ENCODE measurements at places on chromosomes 12 and 14.

- no peak for DNase-seq
These were observed 12.1 kb downstream of the SYNE3 start for GRCh38 chr14:95504135-95505029.

- DNase-seq: no peak
These were observed 152.4 kb upstream of the TMCC3 start for GRCh38 chr12:94802796-94803195.

DNA sequence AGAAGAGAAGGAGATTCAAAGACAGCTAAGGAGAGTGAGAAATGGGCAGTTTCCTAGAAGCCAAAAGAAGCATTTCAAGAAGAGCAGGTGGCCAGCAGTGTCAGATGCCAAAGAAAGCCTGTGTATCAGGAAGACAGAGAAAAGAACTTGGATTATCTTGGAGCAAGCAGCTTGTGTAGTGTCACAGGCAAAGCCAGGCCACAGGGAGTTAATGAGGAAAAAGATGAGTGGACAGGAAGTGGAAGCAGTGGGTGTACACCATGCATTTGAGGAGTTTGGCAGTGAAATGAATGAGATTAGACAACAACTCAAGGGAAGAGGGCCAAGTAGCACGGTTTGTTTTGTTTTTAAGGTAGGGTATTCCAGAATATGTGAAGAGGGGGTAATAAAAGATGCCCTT lies 5.6 kb upstream of the MYH7 start:
- DNase-seq: no peak

DNA sequence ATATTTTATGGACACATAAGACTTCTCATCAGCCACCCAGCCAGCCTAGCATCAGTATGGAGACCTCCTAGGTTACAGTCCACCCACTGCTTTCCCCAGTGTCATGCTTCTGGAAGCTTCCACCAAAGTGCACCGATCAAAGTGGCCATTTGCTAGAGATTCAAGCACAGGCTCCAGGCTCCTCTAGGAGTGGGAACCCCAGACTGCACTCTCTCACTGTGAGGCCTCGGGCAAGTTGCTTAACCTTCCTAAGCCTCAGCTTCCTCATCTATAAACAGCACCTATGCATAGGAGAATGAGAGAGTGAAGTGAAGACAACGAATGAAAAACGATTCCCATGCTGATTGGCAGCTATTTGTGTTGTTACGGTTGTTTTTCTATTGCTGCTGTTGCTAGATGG lies 94.4 kb downstream of the DICER1 start:
- no peak for DNase-seq

DNA sequence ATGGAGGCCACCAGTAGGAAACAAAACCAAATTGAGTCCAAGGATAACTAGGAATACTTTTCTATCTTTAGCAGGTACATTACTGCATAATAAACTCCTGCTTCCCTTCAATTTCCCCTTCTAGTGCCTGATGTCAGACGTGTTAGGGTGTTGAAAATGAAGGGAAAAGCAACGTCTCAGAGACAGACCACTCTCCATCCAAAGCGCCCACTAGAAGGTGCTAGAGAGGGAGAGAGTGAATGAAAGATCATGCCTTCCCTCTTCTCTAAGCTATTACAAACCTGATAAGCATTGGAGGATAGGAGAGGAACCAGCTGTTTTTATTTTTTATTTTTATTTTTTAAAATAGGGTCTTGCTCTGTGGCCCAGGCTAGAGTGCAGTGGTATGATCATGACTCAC lies 64.1 kb downstream of the ZNF641 start:
- DNase-seq: no peak

- no peak for DNase-seq
These were observed 34.6 kb downstream of the MTHFD1 start for GRCh38 chr14:64422756-64423155.

GRCh38 chr12:131793243-131794022 lies 34.8 kb upstream of the MMP17 start:
- no peak for DNase-seq

GRCh38 chr14:63745858-63746425 lies 18.1 kb upstream of the SGPP1 start:
- DNase-seq: no peak

- DNase-seq: no peak
These were observed 3.9 kb upstream of the FGF23 start for GRCh38 chr12:4383304-4383865.

GRCh38 chr14:36300337-36300736 lies 20.1 kb downstream of the MBIP start:
- no peak for DNase-seq

- no peak for DNase-seq
These were observed 44.0 kb downstream of the ARMH4 start for GRCh38 chr14:58107947-58108552.

GRCh38 chr12:48956279-48957140 lies 777 bp downstream of the ARF3 start:
- DNase-seq: no peak

- no peak for DNase-seq
These were observed 3.6 kb downstream of the NUDT4 start for GRCh38 chr12:93381161-93381975.

DNA sequence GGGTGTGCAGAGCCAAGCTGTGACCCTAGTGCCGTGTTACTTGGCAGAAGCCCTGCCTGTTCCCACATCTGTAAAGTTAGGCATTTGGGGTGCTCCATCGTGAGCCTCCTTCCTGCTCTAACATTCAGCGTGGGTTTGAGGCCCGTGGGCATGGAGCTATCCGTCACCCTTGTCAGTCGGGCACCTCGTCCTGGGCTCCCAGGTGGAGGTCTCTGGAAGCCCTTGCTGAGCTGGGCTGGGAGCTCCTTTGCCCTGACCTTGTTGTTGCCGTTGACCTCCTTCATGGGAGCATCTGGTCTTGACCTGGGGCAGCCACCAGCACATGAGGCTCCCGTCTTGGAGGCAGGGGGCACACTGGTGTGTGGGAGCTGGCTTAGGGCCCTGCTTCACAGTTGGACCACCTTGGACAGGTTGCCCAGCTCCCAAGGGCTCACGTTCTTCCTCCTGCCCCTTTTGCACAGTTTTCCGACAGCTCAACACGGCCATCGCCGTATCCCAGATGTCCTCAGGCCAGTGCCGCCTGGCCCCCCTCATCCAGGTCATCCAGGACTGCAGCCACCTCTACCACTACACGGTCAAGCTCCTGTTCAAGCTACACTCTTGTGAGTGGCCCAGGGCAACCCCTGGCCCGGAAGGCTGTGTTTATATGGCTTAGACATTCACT lies 18.5 kb downstream of the HIP1R start:
- no peak for DNase-seq

DNA sequence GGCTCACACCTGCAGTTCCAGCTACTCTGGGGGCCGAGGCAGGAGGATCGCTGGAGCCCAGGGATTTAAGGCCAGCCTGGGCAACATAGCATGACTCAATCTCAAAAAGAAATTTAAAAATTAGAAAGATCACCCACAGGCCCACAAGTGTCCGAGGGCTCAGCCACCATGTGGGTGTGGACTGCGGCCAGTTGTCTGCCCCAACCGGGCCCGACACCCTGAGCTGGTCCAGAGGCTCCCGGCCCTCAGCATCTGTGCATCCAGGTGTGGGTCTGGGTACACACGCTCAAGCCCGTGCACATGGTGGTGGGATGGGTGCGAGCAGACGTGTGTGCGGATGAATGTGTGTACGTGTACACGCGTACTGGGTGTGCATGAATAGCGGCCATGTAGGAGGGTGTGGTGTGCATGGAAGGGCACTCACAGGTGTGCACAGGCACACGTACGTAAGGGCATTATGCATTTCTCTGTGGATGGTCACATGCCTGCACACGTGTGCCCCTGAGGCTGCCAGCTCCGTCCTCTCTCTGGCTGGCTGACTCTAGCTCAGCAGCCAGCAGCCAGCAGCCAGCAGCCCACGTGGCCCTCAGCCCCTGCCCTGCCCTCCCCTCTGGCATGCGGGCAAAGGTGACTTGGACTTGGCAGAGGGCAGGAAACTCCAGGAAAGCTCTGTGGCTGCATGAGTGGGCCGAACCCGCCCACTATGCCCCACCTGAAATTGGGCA lies 23.3 kb upstream of the NUDT14 start:
- no peak for DNase-seq

DNA sequence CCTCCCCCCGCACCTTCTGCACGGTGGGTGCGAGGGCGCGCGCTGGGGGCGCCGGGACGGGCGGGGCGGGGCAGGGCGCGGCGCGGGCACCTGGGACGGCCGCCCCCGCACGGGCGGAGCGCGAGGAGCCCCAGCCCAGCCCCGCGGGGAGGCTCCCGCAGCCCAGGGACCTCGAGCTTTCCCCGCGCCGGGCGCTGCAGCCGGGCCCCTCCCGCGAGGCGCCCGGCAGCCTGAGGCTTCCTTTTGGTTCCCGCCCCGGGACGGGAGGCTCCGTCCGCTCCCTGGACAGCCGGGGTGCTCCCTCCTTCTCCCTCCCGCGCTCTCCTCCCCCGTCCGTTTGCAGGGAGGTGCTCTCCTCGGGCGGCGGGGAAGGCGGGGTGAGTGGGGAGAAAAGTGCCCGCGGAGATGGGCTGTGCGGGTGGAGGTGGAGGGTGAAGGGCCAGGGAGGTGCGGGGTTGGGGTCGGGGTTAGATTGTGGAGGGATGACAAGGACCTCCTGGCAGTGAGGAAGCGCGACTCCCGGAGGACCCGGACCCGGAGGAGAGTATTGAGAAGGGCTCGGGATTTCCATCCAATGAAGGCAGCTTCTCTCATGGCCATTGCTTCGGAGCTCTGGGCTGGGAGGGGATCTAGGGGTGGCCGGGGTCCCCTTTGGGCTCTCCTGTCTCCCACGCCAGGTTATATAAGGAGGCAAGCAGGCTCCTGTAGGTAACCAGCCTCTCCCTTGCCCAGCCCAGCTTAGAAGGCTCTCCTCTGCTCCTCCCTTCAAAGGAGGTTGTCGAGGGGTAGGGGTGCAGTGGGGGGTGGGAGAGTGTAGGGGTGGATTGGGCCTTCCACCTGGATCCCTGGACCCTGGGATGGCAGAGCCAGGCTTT lies 645 bp downstream of the JDP2 start:
- DNase-seq: no peak

DNA sequence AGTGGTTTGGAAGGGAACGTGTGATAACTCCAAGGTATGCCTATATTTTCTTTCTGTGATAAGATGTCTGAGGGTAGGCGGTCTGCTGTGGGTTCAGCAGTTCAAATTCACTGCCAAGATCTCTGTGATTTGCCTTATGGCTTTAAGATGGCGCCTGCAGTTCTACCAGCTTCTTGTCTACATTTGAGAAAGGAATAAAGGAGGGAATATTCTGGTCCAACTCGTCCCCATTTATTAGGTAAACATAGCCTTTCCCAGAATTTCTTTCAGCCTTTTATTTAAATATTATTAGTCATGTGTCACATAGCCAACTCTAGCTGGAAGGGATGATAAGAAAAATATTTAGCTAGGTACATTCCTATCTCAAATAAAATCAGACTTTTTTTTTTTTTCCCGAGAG lies 48.8 kb downstream of the KCNJ8 start:
- DNase-seq: no peak

GRCh38 chr14:104600805-104601204 lies 3.8 kb downstream of the TMEM179 start:
- DNase-seq: no peak

- no peak for DNase-seq
These were observed 5.4 kb downstream of the AP1G2 start for GRCh38 chr14:23561873-23562821.

DNA sequence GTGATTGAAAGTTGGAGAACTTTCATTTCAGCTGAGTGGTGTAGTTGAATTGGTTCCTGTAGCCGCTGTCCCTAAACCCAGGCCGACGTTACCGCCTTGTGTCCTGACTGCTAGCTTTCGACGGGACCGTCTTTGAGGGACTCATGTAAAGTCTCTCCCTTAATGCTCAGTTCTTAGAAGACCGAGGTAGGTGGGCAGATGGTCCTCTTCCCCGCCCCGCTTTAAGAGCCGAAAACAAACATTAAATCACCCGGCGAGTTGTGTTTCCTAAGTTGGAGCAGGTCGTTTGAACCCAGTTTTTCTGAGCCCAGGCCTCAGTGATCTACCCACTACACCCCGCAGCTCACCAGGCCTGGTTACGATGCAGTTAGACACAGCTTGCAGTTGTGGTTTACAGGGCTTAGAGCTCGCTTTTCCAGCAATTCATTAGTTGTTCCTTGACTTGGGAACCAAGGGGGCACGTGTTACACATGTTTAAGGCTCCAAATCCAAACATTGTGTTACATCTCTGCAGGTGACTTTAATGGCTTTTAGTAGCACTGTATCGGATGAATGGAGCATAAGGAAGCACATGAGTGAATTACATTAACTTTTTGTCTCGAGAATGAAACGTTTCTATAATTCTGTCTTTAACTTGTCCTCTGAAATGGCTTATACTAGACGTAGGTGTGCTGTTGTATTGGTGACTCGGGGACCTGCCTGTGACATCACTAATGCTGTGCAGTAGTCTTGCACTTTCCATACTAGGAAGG lies 790 bp downstream of the NEDD1 start:
- no peak for DNase-seq

DNA sequence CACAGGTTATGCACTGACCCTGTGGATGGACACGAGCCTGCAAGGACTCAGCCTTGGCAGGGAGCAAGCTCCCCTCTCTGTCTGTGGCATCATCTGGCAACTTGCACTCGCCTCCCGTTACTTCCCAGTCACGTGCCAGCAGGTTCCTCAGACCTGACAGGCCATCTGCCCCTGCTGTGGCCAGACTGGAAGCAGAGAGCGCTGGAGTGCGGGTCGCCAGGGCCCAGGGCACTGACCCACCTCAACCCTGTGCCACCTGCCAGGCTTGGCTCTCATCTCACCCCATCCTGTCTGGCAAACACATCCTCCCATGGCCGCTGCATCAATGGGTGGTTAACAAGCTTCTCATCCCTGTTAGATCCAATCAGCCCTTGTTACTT lies 28.4 kb downstream of the SLC6A12 start:
- DNase-seq: no peak

DNA sequence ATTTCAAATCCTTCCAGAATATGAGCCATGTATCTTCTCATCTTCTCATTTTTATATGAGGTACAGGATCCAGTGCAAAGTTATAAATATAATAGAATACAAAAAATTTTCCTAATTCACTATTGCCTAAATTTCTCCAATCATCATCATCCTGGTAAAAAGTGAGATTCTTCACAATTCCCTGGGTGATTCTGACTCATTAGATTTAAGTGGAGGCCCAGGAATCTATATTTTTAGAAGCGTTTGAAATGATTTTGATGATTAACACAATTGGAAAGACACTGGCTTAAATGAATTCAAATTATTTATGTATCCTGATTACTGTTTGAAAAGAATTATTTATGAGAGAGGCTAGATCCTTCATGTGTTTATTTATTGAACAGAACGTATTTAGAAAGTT lies 380.3 kb upstream of the PDE3A start:
- DNase-seq: no peak

DNA sequence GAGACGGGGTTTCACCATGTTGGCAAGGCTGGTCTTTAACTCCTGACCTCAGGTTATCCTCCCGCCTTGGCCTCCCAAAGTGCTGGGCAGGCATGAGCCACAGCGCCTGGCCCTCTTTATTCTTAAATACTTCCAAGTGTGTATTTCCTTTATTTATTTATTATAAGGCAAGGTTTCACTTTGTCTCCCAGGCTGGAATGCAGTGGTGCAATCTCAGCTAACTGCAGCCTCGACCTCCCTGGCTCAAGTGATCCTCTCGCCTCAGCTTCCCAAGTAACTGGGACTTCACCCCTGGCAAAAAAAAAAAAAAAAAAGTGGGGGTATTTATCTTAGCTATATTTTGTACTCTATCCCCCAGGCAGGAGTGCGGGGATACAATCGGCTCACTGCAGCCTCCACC lies 6.8 kb downstream of the FAM216A start:
- no peak for DNase-seq
